Activated CD4-positive, alpha-beta T cell treated with anti-CD3 and anti-CD28 coated beads, Interleukin-2, amount 10 ng/mL, durations not matched to agents 24 days and 14 days (primary cell): ENCODE measurements at places on chromosomes 2 and 18.

GRCh38 chr2:16952368-16952767 lies 286.7 kb upstream of the CYRIA start:
- H3K36me3 ChIP-seq, result no peaks in the 10 kb centered on the region
- H3K27ac ChIP-seq, result no peak overlapping the region
- no peaks in the 10 kb centered on the region for H3K4me1 ChIP-seq
- H3K27me3 ChIP-seq, result no peaks in the 10 kb centered on the region
- no peak overlapping the region for H3K4me3 ChIP-seq
- DNase-seq, result no peak

GRCh38 chr2:152518641-152519580 lies 183.9 kb downstream of the FMNL2 start:
- no peaks in the 10 kb centered on the region for H3K4me1 ChIP-seq
- H3K27me3 ChIP-seq, result peaks cover 5% of the 10 kb centered on the region
- no peaks in the 10 kb centered on the region for H3K36me3 ChIP-seq
- DNase-seq, result no peak
- H3K27ac ChIP-seq, result no peak overlapping the region
- H3K4me3 ChIP-seq, result no peak overlapping the region

DNA sequence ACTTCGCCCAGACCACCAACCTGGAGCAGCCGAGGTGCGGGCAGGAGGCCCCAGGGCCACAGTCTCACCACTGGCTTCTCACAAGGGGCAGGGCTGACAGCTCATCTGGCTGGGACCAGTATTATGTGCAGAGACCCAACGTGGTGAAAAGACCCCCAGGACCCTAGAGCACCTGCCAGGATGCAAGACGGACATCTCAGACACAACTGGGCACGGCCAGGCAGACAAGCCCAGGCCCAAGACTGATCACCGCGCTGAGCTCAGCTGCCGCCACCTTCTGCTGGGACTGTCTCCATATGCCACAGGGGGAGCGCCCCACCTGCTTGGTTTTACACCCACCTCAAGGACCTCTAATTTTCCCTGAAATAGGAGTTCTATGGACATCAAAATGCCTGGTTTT lies 23.2 kb downstream of the HDAC4 start:
- peaks cover 27% of the 10 kb centered on the region for H3K4me1 ChIP-seq
- no peak overlapping the region for H3K4me3 ChIP-seq
- peaks cover 11% of the 10 kb centered on the region for H3K36me3 ChIP-seq
- no peaks in the 10 kb centered on the region for H3K27me3 ChIP-seq
- no peak for DNase-seq
- no peak overlapping the region for H3K27ac ChIP-seq

DNA sequence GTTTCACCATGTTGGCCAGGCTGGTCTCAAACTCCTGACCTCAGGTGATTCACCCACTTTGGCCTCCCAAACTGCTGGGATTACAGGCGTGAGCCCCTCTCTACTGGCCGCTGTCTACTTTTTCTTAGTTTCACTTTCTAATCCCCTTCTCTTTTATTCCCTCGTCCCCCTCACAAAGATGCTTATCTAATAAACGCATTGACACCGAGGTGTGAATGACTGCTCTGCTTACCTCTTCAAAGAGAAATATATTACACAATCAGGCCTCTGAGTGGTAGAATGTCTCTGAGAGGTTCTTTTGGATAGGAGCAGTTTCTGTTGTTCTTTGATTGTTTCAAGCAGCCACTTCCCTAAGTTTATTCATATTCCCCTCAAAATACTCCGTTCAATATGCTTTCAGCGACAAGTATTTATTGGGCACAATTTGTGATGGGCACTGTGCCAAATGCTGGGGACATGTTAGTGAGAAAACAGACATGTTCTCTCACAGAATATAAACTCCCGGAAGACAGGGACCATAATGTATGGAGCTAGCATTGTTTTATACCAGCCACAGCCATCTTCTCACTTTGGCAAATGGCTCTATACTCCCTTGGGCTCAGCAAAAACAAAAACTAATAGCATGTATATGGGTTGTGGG lies 34.7 kb upstream of the RAPH1 start:
- H3K27ac ChIP-seq, result no peak overlapping the region
- peaks cover 29% of the 10 kb centered on the region for H3K27me3 ChIP-seq
- peaks cover 6% of the 10 kb centered on the region for H3K4me1 ChIP-seq
- H3K4me3 ChIP-seq, result no peak overlapping the region
- no peaks in the 10 kb centered on the region for H3K36me3 ChIP-seq
